Posterior cingulate gyrus (tissue), 11 donors: ENCODE measurements at places on chromosomes 3 and 15.

DNA sequence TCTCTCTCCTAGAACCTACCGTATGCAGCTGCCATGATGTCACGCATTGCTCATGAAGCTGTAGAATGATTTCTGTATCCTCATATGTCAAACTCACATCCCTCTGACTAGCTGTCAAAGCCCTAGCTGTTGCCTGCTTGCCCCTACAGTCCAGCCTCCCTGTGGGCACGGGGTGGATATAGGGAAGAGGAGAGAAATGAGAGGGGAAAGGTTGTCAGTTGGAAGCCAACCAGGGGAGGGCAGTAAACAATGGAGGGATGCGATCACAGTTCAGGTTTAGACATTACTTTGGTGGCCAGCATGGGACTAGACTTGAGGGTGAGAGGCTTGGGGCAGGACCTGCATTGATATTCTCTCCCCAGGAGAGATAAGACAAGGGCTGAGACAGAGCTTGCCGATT is 1.7 kb upstream of the HDGFL3 start:
- DNase-seq = no peak

GRCh38 chr3:152362086-152362485 is 93.4 kb downstream of the MBNL1 start:
- no peak for DNase-seq

GRCh38 chr3:144770915-144771351 is 799.3 kb downstream of the DIPK2A start:
- DNase-seq = no peak

- DNase-seq = no peak
Observed at GRCh38 chr15:85172846-85173490, 191.3 kb downstream of the PDE8A start.

- no peak for DNase-seq
Observed at GRCh38 chr3:164452707-164453106, 625.6 kb downstream of the SI start.

- DNase-seq = no peak
Observed at GRCh38 chr3:16024548-16024947, 149.9 kb upstream of the GALNT15 start.

- DNase-seq = no peak
Observed at GRCh38 chr15:32899126-32899596, 181.4 kb downstream of the GREM1 start.

DNA sequence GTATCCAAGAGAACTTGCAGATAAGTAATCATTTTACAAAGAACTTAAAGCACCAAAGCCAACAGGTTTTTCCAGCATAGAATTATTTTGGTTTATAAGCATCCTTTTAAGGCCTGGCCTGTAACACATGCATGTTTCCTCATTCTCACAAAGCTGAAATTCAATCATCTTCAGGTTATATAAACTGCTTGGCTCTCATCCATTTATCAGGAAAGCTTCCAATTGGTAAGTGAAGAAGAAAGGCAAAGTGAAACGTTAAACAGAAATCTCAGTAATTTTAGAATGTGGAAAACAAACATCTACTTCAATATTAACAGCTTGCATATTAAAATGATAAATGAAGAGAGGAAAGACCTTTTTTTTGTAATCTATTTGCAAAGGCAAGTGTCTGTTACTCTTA is 1.6 kb downstream of the SERP1 start:
- no peak for DNase-seq

DNA sequence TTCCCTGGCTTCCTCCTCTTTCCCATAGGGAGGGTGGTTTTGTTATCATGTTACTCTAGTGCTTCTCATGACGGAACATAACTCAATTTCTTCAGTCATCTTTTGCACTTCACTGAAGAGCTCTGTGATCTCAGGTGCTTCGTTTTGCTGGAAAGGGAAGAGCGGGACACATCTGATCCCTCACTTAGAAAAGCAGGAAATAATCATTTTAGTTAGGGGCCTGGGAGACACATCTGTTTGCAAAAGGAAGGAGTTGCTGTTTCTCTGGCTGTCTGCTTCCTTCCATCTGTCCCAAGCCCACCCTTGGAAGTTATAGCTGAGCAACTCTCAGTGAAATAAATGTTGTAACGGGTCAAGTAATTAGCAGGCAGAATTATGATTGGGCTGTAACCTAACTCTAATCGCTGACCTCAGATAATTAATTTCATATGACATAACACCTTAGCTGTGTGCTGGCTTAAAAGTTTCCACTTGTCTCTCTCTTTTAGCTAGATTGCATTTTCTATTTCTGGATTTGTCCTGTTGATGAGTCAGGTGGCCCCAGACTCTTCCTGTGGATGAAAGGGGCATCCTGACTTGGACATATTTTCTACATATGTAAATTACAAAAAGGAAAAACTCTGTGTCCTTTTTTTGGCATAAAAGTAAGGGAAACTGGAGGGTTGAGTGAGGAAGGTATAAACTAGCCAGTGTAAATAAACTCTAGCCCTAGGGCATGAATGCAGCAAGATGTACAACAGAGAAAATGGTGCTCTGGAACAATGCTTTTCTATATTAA is 11.0 kb upstream of the FILIP1L start:
- DNase-seq = no peak

GRCh38 chr15:61404567-61404966 is 175.5 kb upstream of the RORA start:
- DNase-seq = no peak

DNA sequence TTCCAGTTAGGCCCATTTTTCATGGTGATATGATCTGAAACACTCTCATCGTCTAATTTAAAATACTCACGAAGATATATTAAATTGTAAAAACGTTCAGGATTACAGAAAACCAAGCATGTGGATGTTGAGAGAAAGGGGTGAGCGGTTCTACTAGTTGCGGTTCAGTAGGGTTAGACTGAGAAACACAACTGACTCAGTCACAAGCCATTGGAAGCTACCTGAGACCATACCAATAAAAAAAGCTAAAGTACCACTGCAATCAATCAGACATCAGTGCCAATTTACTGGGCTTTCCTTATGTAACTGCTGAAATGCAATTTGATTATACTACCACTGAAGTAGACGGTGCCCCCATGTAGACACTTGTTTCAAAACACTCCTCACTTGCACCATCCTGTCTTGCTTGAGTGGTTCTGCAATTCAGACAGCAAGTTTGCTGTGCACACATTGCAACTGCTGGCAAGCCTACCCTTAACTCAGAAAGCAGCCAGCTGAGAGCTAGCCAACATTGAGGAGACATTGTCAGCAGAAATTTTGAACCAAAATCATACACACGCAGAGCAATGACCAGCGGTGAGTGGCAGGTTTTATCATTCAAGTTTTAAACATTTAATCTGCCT is 368.7 kb upstream of the ARHGEF26 start:
- no peak for DNase-seq

- no peak for DNase-seq
Observed at GRCh38 chr3:186612721-186613636, at the start of gene AHSG. TSS of gene AHSG (plus strand) at chr3:186613060. CDS start at chr3:186613142, 82 bp downstream.

DNA sequence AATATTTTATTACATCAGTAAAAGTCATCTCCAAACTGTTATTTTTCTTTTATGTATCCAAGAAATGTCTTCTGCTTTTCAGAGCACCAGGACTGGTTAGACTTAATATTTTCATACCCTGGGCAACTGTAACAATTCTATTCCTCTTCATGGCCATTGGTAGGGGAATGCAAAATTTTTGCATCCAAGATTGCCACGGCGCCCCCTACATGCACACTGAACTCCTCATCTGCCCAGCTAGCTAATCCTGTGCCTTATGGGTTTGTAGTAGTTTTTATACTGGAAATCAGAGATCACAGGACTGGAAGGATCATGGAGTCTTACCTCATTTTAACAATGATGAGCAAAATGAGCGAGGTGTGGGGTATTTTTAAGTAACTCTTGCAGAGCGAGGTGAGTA is 74.2 kb downstream of the CRTC3 start:
- no peak for DNase-seq

DNA sequence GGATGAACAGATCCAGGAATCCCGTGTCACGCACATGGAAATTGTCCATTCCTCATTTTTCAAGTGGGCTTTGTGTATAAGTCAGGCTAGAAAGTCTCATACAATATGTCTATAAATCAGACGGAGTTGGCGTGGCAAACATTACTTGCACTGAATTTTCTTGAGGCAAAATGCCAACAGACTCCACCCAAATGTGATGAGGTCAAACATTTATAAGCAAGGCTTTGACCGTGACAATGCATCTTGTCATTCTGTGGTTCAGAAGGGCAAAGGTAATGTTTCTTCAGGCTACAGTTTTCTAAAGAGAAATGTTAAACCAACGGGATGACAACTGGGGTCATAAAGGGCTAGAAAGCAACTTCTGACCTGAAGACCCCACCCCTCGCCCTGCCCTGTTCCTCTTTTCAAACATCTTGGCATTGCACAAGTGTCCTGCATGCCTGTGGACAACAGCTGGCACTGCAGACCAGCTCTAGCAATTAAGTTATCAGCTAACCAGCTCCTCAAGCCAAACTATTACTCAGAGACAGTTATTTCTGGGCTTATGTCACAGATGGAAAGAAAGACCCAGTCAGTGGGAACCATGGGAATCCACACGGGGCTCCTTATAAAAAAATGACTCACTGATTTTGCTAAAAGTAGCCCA is 36.5 kb upstream of the SPTBN5 start:
- no peak for DNase-seq

DNA sequence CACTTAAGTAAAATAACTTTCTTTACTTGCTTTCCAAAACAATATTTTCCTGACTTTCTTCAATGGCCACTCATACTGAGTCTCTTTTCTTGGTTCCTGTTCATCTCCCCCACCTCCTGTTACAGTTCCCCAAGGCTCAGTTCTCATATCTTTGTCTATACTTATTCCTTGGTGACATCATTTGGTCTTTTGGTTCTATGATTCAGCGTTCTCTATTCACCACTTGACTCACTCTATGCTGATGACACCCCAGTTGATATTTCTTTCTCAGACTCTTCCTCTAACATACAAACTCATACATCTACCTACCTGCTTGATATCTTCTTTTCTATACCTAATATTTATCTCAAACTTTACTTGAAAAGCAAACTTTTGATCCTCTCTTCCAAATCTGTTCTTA is 85.0 kb upstream of the P3H2 start:
- DNase-seq = no peak

DNA sequence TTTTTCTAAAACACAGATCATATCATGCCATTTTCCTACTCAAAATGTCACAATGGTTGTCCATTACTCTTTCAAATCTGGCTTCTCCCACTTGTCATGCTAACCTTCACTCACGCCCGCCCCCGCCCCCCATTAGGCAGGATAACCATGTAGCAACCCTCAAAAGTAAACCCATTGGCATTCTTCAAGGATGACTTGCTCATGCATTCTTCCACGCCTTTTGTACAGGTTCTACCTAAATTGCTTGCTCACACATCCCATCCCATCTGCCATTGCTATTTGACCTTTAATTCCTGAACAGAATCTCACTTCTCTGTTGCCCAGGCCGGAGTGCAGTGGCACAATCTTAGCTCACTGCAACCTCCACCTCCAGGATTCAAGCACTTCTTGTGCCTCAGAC is 389.3 kb downstream of the MCTP2 start:
- no peak for DNase-seq

DNA sequence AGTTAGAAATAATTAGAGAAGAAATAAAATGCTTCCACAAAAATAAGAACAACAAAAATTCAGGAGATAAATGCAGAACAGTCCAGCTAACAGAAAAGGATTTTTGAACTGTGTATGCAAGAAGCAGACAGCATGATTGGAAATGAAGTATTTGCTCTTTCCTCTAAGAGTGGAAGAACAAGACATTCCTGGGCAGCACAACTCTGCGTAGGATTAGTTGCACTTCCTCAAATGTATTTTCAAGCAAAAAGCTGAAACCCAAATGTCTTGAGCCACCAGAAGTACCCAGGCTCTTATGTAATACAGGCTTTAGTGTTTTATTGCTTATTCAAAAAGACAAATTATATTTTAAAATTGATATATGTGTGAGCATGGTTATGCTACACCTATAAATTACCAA is 127.2 kb downstream of the ZBTB20 start:
- no peak for DNase-seq
